ENCODE measurements at places on chromosomes 1 and 21.

- no peak for DNase-seq
These were observed 9.6 kb downstream of the SH3BGR start for GRCh38 chr21:39461419-39461818.

DNA sequence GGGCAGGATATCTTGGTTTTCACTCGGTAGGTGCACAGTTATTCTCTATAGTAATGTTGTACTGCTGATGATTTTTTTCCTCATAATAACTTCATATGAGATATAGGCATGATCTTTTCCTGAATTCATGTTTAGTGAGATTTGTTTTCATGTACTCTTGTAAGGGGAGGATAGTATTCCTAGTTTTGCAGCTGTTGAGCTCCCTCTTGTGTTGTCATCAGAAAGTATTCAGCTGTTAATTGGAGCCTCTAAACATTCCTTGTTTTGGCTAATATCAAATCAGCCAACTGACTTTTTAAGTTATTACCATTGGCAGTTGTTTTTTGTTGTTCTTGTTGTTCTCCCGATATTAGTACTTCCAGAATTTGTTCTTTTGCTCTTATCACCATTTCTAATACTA is 24.4 kb downstream of the OR10R2 start:
- peak; percentile 36 for DNase-seq

DNA sequence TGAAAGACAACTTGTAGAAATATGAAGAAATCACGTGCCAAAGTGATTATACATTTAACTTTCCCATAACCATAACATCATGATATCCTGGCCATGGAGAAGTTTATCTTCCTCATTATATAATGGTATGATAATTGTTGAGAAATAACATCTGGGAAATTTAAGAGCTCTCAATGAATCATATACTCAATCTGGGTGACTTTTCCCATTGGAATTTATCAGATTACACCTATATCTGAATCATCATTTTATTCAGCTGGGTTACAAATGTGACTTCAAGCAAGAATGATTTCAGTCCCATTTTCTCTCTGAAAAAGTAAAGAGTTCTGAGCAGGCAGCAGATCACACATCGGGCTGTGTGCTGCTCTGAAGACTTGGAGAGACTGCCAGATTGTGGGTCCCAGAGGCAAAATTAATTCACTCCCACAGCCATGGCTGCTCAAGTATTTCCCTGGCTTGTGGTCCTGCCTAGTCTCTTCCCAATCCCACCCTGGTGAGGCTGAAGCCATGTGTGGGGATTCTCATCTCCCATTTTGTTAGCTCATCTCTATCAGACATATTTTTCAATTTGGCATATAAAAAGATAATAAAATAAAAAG is 278.0 kb downstream of the MRPL39 start:
- peak; percentile 21 for DNase-seq

GRCh38 chr21:22903851-22904250 is 1905.6 kb downstream of the NCAM2 start:
- DNase-seq, result no peak

DNA sequence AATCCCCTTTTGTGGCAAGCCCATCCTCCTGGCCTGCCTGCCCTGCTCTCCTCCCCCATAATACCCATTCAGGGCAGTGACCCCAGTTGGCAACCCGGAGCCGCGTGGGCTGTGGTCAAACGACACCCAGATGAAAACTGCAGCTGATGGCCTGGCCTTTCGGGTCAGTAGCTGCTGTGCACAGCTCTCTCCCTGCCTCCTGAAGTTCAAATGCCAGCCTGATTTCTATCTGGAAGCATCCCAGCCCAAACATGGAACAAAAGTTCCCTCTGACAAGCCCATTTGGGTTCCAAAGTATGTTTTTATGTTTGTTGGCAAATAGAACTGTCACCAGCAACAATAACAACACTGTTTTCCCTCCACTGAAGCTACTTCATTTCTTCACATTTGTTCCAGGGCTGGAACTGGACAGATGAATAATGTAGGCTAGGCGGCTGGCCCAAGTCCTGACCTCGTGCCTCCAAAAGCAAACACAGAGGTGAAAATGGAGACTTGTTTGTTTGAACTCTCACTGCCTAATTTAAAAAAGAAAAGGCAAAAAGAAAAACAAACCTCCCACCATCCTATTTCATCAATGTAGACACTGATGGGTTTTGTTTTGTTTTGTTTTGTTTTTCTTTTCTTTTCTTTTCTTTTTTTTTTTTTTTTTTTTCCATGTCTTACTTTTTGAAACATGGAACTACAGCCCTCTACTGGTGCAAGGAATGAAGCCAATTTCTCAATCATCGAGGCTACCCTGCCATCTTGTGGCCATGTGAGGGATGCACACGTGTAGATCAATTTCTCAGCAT is 179.0 kb downstream of the ADSS2 start:
- DNase-seq, result peak; percentile 90

- no peak for DNase-seq
These were observed 207.4 kb downstream of the FGGY start for GRCh38 chr1:59504276-59504675.

DNA sequence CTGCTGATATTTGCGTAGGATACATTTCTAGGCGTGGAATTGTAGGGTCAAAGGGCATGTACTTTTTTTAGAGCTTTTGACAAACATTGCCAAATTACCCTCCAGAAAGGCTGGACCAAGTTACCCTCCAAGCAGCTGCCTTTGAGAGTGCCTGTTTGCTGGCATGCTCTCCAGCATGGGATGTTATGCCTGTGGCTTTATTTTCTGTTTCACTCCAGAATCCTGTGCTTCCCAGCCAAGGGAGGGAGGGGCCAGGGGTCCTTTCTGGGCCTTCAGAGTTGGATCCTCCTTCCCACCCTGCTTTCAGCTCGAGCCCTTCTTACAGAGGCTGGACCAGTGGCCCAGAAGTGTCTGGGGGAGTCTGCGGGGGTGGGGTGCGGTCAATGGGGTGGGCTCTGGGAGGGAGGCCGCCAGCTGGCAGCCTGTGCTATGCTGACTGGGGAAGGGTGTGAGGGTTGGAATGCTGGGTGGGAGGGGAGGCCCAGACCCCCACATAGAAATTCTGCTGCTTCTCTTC is 81.2 kb downstream of the EPHB2 start:
- no peak for DNase-seq

DNA sequence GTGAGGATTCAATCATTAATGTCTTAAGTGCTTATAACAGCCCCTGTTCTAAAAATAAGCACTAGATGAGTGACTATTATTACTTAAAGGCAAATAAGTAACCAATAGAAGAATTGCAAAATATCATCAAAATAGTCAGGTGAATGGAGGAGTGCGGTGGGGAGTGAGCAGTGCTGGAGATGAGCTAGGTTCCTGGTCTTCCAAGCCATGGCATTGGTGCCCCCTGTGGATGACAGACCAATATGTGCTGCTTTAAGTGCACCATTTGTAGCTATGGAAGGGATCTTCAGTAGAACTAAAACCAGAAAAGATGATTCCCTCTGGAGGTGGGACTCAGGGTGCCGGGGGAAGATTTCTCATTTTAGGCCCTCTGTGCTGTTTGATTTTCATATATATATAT is 46.1 kb upstream of the SLC30A1 start:
- peak; percentile 57 for DNase-seq

- no peak for DNase-seq
These were observed 22.8 kb downstream of the IFI44 start for GRCh38 chr1:78672428-78672827.

DNA sequence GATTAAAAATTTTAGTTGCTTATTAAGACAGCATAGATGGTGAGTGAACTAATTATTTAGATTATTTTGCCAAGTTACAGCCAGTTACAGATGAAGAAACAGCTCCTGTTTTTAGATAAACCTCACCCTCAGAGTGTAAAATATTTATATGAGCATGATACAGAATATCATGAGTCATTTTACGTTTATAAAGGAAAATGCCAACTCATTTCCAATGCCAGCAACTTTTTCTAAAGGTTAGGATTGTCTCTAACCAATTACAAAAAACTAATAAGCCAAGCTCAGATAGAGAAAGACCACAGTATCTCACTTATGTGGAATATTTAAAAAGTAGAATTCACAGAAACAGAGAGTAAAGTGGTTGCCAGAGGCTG is 590.1 kb downstream of the LTN1 start:
- DNase-seq, result no peak

- no peak for DNase-seq
These were observed 230.8 kb downstream of the KCTD3 start for GRCh38 chr1:215797859-215798258.

- peak; percentile 79 for DNase-seq
These were observed 56.8 kb upstream of the PRDX6 start for GRCh38 chr1:173420330-173420806.

DNA sequence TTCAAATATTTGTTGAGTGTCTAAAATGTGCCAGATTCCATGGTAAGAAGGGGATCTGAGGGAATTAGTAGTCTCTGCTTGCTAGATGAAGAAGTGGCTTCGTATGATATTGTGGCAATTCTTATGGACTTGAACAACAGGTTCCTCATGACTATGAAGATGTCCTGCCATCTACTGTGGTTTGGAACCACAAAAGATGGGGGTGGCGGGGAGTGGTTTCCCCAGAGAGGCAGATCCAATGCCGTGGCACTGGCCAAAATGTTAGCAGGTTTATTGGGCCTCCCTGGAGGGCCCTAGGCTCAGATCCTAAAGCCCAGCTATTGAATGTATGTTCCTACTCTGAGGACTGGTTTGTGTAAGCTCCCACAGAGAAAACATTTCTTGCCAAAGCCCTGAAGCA is 120.8 kb downstream of the RGS2 start:
- no peak for DNase-seq

- DNase-seq, result peak; percentile 26
These were observed 17.2 kb downstream of the CC2D1B start for GRCh38 chr1:52348704-52349300.

DNA sequence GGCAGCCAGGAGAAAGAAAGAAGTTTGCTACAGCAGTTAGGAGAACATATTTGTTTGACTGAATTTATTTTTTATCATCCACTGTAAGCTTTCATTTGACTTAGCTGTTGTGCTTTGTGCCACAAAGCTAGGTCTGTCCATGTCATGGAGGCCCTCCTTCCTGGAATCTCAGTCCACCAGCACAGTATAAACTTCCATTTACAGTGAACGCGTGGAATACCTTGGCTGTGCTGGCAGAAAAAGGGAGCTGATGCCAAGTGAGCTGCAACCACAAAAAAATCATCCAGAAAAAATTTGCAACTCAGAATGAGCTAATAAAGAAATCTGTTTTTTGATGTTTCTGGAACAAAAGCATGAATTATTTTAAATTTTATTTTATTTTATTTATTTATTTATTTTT is 72.6 kb downstream of the ATP6V1G3 start:
- DNase-seq, result no peak
